K562 (cell line): ENCODE measurements at places on chromosomes 3 and 15.

GRCh38 chr3:20141316-20141715 lies 44.7 kb downstream of the SGO1 start:
- no peak for DNase-seq

DNA sequence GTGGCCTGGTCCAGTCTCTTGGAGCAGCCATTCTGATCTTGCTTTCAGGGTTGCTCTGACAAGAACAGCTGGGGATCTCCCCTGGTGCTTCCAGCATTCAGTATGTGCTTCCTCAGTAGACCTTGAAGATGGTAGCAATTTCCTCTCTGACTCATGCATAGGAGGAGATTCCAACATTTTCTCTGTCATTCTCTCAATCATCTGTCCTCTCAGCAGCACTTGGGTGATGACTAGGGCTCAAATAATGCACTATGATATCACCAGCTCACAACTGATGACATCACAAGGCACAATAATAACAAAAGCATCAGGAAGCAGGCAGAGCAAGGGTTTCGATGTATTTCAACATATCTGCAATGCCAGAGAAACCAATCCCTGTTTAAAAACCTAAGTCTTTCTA lies 52.7 kb downstream of the NFKBIZ start:
- no peak for DNase-seq

DNA sequence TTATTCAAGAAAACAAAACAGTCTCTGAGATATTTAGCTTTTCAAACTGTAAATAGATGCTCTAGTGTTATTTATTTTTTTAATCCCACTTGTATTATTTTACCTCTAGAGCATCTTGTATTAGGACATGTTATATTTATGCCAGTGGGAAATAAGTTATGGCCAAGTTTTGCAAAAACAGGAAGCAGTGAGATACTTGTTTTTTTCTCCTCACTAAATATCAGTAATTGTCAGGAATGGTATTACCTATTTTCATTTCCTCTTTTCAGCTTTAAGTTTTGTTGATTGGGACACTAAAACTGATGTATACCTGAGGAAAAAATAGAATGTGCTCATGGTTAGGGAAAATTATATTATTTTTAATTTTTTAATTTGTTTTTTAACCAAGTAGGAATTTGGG lies 8.6 kb upstream of the IL20RB start:
- DNase-seq, result no peak

- no peak for DNase-seq
Measured at GRCh38 chr3:6262010-6262409, 598.9 kb upstream of the GRM7 start.

GRCh38 chr3:99394831-99395778 lies 243.3 kb upstream of the COL8A1 start:
- no peak for DNase-seq

DNA sequence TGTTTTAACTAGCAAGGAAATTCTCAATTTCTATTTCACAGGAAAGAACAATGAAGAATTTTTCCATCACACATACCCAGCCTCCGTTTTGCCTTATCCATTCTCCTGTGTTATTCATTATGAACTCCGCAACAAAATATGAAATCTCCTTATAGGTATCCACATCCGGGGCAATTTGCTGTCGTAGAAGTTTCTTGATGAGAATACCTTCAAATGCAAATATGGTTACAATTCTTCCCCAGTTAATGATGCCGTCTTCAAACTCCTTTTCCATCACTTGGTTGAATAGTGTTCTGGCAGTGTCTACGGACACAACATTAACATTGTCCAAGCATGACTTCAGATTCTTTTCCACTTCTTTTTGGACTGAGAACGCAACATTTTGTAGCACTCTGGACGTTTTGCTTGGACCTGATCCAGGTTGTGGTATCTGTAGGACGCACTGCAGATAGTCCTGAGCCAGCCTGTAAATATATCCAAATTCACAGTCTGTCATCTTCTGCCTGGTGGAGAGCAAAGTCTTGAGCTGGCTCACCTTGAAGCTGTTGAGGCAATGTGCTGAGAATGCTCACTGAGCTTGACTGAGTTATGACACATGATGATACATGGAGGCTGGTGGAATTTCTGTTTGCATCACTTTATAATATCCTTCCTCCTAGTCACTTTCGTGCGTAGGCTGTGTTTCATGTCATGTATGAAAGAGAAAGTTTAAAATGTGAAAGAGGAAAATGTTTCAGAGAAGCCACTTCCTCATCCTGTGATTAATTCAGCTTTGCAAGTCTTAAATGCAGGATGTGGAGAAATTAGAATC lies at the start of gene BCL2A1:
Gene BCL2A1, minus strand, starts transcription at position 573 of the 811 bp plus-strand sequence. Its CDS starts 77 bp downstream, at position 496.
- no peak for DNase-seq

DNA sequence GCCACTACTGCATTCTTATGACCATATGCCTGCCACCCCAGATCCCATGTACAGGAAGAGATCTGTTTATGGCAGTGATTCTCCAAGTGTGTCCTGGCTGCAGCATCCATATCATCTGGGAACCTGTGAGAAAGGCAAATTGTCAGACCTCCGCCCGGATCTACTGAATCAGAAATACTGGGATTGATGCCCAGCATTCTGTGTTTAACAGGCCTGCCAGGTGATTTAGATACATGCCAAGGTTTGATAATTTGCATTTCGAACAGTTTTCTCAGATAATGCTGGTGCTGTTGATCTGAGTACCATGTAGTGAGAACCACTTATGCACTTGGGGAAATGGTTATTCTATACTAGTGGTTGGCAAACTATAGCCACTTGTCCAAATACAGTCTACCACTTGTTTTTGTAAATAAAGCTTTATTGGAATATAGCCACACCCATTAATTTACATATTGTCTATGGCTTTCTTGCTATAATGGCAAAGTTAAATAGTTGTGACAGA lies 165.4 kb downstream of the SSR3 start:
- DNase-seq, result no peak

GRCh38 chr15:55530861-55531313 lies 22.9 kb upstream of the DNAAF4 start:
- no peak for DNase-seq
